ENCODE measurements at places on chromosomes 3 and 15. TPM values are rescaled to one million over a fixed set of nuclear protein-coding genes. Genes with fewer than 3 reads are reported as not detected.

Gene GRK7
- polyA plus RNA-seq: not detected

Gene MFSD1
- polyA plus RNA-seq: 39.5 TPM

Gene SLC22A14
- polyA plus RNA-seq: not detected

Gene C3orf22
- not detected for polyA plus RNA-seq

GRCh38 chr3:102481050-102481449 is 46.2 kb downstream of the ZPLD1 start:
- no peak for DNase-seq

DNA sequence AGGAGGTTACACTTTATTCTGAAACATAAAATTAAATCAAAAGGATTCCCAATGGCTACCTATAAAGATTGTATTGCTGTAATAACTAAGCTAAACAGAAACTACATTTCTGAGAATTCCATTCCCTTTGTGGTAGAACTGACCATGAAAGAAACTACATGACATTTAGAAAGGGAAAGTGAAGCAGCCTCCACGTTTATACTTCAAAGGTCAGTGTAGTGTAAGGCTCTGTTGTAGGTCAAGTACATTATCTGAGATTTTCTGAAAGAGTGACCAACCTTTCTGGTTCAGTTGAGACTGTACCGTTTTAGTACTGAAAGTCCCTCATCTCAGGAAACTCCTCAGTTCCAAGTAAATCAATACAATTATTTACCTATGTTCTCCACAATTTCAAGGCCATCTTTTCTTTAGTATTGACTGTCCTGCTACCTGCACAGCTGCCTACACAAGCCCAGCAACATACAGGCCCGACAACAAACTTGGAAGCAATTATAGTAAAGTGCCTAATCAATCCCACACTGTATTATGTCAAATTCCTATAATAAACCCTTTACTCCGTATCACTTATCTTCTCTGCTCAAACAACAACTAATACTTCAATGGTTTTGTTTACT is 343.0 kb downstream of the PLOD2 start:
- no peak for DNase-seq

GRCh38 chr15:50222181-50222580 is 40.2 kb downstream of the SLC27A2 start:
- DNase-seq: no peak

Data from A549 (cell line).